Stimulated activated CD4-positive, alpha-beta T cell treated with anti-CD3 and anti-CD28 coated beads, Interleukin-15, amount 100 ng/mL, for 1 hour (primary cell): ENCODE measurements at places on chromosomes 7 and 10.

DNA sequence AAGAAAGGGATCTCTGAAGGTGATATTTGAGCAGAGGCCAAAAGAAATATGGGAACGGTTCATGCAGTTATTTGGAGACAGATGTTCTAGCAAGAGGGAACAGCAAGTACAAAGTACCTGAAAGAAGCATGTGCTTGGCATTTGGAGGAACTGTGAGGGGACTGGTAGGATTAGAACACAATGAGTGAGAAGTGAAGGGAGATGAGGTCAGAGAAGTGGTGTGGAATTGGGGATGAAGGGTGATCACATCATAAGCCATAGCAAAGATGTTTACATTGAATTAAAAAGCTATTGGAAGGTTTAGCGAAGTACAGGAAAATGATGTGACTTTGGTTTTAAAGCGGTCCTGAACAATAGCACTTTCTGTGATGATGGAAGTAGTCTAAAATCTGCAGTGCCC, 402.4 kb upstream of the LRGUK start:
- DNase-seq, result no peak

DNA sequence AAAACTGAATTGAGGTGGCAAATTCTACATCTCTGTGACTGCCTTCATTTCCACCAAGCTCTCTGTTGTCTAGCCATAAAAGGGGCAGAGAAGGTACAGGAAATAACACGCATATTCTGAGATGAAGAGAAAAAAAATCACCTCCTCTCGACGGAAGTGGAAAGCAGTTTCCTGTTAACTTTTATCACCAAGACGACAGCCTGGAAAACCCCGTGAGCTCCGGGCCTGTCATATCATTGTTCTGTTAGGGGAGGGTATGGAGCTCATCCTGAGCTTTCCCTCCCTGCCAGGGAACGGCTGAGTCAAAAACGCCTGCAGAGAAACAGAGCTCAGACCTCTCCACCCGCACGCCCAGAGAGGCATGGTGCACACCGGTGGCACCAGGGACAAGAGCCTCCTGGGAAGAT, 200.3 kb downstream of the PRPF18 start:
- DNase-seq, result peak; percentile 36

GRCh38 chr10:35079763-35080162, 10.4 kb downstream of the CUL2 start:
- no peak for DNase-seq

- DNase-seq, result no peak
These were observed 278.6 kb downstream of the SEMA3D start for GRCh38 chr7:84908196-84908793.

- no peak for DNase-seq
These were observed 141.6 kb downstream of the GPR85 start for GRCh38 chr7:112945046-112945445.

DNA sequence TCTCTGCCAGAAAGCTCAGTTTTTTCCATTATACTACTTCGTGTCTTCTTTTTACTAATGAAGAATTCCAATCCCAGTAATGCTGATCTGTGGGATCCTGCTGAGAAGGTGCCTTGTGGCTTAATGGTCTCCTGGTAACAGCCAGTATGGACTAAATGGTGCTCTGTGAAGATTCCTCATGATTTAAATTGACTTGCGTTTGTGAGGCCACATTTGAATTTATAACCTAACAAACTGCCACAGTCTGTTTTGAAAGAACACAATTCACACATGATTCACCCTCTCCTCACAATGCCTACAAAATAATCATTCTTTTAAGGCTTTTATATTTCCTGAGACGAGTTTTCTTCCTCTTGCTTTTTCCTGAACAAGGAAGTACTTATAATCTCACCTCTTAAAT, 140.0 kb downstream of the MBL2 start:
- no peak for DNase-seq

GRCh38 chr10:23439452-23439960, 631 bp downstream of the OTUD1 start:
- DNase-seq, result peak; percentile 20

GRCh38 chr7:38057829-38058228, 120.2 kb upstream of the STARD3NL start:
- DNase-seq, result no peak

DNA sequence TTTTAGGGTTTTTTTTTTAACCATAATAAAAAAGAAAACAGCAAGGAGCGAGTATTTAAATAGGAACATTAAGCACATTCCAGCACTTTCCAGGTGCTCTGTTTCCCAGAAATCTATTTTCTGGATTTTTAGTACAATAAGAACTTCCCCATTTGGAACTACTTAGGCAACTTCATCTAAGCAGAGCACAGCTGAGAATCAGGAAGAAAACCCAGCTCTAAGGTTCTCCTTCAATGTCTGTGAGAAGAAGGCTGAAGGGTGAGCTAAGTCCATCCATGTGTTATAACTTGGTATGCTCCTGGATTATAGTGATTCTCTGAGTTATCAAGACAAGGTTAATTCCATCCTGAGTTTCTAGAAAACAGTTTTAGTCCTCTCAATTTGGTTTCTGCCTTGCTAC, 181.9 kb downstream of the CYP26A1 start:
- no peak for DNase-seq

GRCh38 chr10:128489324-128490247, 363.4 kb upstream of the MKI67 start:
- no peak for DNase-seq

DNA sequence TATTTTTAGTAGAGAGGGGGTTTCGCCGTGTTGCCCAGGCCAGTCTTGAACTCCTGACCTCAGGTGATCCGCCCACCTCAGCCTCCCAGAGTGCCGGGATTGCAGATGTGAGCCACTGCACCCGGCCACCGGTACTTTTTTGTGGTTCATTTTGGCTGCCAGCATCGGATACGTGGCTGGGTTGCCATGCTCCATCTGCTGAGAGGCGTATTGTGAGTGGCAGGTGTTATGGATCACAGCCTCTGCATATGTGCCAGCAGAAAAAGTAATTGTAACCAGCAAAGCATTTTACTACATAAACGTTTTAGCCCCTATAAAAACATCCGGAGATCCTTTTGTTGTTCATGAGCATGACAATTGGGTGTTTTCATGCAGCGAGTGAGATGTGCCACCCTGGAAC, 7.1 kb downstream of the FOXK1 start:
- DNase-seq, result no peak

GRCh38 chr7:112079122-112079521, 127.1 kb downstream of the DOCK4 start:
- no peak for DNase-seq

DNA sequence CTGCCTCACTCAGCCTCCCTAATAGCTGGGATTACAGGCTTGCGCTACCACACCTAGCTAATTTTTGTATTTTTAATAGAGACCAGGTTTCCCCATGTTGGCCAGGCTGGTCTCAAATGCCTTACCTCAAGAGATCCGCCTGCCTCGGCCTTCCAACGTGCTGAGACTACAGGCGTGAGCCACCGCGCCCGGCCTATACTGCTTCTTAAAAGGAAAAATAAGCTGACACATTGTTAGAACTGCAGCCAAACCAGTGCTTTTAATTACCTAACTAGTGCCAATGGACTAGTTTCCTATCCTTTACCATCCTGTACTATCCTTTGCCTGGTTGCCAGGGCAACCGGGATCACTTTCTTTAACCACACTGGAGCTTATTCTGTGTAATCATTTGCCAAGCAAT, 108.0 kb downstream of the LRRTM3 start:
- no peak for DNase-seq
